Stimulated activated CD4-positive, alpha-beta T cell treated with anti-CD3 and anti-CD28 coated beads, Interleukin-2, amount 100 ng/mL, for 4 hours (primary cell): ENCODE measurements at places on chromosomes 1 and 21.

- DNase-seq, result no peak
These were observed 1.7 kb downstream of the DCAF8 start for GRCh38 chr1:160260406-160261382.

DNA sequence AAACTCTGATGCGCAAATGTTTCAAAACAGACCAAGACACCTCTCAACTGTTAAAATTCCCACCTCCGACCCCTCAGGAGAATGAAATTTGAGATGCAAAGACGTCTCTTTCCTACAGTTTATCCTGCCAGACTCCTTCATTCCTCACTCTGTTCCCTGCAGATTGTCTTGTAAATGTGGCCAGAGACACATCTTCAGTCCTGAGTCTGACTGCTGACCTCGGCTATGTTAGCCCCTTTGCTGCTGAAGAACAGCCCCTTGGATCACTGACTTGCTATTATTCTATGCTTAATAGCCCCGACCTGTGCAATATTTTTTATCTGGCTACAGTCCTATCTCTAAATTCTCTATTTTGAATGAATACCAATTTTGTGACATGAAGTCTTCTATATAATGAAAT lies 16.6 kb upstream of the ESRRG start:
- DNase-seq, result no peak

GRCh38 chr21:28580585-28580984 lies 412.1 kb downstream of the LTN1 start:
- DNase-seq, result no peak

DNA sequence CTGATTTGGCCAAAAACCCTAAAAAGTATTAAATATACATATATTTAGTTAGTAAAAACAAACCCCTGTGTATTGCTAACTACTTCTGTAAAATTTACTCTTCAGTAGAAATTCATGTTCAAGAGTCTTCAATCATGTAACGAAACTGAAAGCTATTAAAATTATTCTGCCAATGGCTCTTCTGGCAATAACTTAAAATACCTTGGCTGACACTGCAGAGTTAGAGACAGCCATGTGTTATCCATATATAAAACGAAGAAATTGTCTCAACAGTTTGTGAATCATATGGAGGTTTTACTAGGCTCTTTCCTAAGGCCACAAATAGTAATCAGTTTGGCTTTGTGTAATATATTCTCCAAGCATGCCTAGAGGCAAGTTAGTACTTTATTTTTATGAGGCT lies 357.2 kb downstream of the COL11A1 start:
- no peak for DNase-seq

GRCh38 chr1:198523182-198523950 lies 17.1 kb downstream of the ATP6V1G3 start:
- peak; percentile 6 for DNase-seq

DNA sequence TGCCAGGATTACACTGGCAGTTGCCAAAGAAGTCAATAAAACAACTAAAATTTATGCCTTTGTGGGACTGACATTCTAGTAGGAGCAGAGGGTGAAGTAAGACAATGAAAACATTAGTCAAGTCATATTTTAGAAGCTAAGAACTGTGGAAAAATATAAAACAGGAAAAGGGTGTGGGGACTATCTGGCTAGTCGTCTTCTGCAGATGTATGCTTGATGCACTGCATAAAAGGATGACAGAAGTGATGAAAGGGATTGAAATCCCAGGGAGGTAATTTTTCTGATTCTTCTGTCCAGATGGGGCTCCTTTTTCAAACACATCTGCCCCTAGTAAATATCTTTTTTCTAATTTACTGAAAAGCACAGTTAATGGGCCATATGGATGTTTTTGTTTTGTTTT lies 706.3 kb downstream of the ADGRL2 start:
- DNase-seq, result no peak

- DNase-seq, result no peak
These were observed 311.7 kb upstream of the FMN2 start for GRCh38 chr1:239779962-239780361.
